ENCODE measurements at places on chromosomes 3 and 15. TPM values are rescaled to one million over a fixed set of nuclear protein-coding genes. Genes with fewer than 3 reads are reported as not detected.

DNA sequence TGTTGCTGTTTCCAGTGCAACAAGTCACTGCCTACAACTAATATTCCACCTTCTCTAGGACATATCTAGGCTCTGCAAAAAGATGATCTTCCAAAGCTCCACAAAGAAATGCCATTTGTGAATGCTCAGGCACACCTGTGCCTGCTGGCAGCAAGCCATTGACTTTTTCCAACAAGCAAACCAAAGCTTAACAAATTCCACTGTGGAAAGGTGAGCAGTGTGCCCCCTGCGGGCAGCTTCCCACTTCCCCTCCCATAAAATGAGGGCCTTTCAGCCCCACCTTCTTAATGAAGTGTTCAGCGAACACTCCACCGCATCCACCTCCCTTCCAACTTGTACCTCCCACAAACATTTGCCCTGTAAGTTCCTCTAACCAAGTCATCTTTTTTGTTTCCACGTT, 157.5 kb upstream of the SLC24A5 start:
- DNase-seq: no peak

- no peak for DNase-seq
These were observed 279.7 kb downstream of the MAGI1 start for GRCh38 chr3:65758876-65759598.

DNA sequence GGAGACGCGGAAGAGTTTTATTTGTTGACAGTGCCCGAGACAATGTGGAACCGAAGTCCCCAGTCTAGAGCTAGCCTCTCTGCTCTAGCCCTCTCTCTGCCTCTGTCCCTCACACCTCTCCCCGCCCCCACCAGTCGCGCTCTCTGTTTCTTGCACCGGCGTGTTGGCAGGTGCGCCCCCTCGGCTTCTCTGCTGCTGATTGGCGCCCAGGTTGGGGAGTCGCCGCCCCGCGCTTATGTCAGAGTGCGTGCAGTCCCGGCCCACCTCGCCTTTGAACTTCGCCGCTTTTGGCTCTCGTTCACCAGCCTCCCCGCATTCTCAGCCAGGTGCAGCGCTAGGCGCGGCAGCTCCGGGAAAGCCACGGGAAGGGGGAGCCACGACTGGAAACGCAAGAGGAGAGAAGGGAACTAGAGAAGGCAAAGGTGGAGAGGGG, at the start of gene SOX14:
TSS of gene SOX14 (plus strand) at position 315 of the 433 bp plus-strand sequence. CDS start 470 bp downstream, outside the sequence.
- DNase-seq: no peak

DNA sequence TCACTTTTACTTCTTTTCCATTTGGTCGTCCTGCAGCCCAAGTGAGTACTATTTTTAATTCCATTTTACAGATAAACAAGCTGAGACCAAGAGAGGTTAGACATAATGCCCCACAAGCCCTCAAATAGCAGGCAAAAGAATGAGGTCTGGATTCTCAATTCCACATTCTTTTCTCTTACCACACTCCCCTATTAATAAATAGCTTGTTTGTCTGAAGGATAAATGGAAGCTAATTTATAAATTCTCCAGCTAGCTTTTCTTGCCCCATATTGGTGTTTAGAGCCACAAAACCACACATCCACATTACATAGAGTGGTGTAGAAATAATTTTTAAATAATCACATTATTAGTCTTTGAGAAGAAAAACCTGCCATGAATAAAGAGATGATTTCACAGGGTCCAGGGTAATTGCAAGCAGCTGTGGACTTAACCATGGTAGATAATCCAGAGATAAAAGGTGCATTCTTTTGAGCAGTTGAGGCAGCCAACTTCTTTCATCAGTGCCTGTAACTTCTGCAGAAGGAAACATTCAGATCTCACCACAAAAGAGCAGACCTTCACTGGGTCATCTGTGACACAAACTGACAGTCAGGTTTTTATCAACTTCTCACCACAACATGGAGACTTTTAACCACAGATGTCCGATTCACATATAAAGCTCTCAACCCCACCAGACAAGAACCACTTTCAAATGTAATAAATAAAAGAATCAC, 313.4 kb upstream of the STT3B start:
- DNase-seq: no peak

- no peak for DNase-seq
These were observed 29.5 kb downstream of the FAM43A start for GRCh38 chr3:194715022-194715800.

GRCh38 chr3:171531716-171532115, 71.5 kb upstream of the TNIK start:
- DNase-seq: no peak

- DNase-seq: no peak
These were observed 298.5 kb upstream of the MME start for GRCh38 chr3:154781595-154781994.

DLEC1 gene
- 0.49 TPM for total RNA-seq
